ENCODE measurements at places on chromosomes 16 and 17.

GRCh38 chr17:29614349-29615047 is 8.2 kb downstream of the CORO6 start:
- no peak for DNase-seq

DNA sequence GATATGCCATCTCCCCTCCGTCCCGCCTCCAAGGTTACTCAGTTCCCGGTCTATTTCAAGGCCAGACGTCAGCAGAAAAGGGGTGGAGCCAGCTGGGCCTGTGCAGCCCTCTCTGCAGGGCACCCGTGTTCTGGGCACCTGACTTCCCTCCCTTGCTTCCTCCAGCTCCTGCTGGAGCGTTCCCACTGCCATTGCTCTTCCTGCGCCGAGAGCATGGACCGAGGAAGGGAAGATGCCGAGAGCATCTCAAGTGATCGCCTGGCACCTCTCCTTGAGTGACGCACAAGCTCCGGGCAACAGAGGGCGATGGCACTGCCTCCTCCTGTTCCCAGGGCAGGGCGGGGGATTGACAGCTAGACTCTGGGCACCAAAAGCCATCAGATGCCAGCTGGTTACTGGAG is 29.4 kb upstream of the NAT9 start:
- no peak for DNase-seq

DNA sequence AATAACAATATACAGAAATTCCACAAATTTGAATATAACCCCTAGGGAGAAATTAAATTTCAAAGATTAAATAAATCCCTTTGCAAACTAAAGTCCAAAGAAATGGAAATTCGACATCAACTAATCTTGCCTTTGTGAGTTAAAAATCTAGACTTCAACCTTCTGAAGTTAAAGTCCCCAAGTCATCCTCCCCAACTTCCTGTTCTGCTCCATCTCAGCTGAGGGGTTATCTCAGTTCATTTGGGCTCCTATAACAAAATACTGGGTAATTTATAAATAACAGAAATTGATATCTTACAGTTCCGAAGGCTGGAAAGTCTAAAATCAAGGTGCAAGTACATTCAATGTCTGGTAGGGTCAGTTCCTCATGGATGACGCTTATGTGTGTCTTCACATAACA is 22.8 kb upstream of the KDM6B start:
- DNase-seq: no peak

- DNase-seq: no peak
These were observed 356.2 kb downstream of the SEC14L1 start for GRCh38 chr17:77496831-77497577.

DNA sequence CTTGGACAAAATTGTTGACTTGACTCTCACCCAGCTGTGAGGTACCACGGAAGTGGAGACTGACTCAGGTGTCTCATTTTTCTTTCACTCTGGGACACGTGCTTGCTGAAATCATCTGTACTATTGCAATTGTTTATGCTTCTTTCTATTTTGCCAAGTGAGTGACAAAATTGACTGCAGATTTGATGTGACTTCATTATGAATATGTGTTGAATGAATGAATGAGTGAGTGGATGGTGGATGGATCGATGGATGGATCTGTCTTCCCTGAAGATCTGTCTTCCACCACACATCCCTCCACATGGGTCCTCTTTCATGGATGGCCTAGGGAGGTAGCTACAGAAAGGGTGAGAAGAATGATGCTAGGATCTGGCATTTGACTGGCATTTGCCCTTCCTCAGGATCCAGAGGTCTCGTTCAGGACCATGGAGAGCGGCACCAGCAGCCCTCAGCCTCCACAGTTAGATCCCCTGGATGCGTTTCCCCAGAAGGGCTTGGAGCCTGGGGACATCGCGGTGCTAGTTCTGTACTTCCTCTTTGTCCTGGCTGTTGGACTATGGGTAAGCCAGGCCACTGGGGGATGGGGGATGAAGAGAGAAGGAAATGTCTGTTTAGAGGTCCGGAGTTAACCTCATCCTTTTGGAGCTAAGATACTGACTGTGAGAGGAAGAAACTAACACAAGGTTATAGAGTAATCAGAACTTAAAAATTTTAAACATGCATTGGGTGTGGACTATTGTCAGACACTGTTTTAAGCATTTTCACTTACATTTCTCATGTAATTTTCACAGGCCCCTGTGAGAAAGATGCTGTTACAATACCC is 12.7 kb downstream of the SLC5A11 start:
- peak; percentile 35 for DNase-seq

DNA sequence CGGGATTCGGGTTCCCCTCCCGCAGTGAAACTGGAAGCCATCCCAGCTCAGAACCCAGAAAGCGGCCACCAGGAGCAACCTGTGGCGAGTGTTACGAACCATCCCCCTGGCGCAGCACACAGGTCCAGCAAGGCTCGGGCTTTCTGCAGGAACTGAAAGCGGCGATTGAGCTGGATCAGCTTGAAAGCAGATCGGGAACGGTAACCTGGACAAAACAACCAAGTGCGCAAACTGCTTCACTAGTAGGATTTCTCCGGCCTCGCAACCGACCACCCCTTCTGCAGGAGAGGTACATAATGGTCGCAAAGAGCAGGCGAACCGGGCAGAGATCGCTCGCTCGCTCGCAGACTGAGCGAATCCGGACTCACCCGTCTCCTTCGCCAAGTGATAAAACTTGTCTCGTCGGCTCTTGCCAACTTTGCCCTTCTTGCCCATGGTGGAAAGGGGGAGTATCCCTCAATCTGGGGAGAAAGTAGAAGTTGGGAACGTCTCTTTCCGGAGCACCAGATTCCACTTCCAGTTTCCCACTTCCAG is 696 bp upstream of the PSMC5 start:
- no peak for DNase-seq
